ENCODE measurements at places on chromosomes 2 and 18. TPM values are rescaled to one million over a fixed set of nuclear protein-coding genes. Genes with fewer than 3 reads are reported as not detected.

GRCh38 chr18:48942554-48943261, 8.1 kb downstream of the SMAD7 start:
- DNase-seq, result peak; percentile 97

DNA sequence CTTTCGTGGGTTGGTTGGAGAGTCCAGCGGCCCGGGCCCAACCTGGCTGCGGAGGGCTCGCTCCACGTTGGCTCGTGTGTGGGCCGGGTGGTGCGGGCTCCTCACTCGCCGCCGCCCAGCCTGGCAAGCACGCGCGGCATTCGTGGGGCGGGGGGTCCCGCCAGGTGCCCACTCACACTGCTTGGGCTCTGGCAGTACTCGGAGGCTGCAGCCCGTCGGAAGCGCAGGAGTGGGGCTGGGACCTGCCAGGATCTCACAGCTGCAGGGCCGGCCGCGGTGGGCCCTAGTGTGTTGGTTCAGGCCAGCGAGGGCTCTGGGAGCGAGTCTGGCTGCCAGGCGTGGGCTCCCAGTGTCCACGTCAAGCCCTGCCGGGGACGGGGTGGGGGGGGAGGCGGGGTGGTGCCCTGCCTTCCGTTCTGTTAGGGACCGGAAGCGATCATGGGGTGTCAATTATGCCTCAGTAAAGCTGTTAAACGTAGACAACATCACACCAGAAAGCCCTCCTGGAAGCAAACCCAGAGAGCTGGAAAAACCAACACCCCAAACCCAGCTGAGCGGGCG, 1.0 kb upstream of the HS6ST1 start:
- no peak for DNase-seq

DNA sequence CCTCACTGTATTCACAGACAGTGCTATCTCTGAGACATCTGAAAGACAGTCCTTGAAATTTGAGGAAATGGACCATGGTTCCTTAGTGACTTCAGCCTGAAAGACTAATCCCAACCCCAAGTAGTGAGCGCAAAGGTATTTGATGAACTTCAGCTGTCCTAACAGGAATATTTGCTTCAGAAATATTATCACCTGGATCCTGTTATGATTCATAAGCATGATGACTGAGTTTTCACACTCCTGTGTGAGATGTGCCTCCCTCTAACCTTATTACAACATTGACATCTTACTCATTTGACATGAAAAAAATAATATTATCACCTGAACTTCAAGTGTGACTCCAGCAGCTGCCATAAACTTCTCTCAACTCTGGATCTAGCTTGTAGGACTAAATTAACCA, 11.6 kb upstream of the MRPL19 start:
- DNase-seq, result no peak

DNA sequence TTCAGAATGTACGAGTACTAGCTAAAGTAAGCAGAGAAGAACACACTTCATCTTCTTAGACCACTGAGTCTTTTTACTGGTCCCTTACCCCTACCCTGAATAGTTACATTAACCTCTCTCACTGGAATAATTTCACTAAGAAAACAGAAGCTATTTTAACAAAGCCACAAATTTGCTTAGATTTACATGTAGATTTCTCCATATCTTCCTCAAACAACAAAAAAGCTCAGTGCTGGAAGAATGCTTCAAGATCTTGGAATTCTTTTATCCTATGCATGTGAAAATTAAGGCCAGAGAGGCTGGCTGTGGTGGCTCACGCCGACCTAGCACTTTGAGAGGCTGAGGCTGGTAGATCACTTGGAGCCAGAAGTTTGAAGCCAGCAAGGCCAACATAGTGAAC, 35.2 kb downstream of the MOGAT1 start:
- DNase-seq, result no peak

DNA sequence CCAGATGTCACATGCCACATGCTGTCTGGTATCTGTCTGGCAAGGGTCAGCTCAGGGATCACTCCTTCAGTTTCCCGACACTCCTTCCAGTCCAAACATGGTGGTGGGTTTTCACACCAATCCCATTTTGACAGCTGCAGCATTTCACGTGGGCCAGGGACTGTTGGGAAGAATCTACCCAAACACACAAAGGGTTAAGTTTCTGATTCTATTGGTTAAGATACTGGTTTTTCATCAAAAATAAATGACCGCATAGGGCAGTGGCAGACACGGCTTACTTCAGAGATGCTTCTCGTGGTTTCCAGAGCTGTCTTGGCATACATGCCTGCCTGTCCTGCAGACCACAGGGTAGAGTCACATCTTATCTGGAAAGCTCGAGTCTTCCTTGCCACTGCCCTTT, 79.7 kb downstream of the PSMG2 start:
- no peak for DNase-seq

DNA sequence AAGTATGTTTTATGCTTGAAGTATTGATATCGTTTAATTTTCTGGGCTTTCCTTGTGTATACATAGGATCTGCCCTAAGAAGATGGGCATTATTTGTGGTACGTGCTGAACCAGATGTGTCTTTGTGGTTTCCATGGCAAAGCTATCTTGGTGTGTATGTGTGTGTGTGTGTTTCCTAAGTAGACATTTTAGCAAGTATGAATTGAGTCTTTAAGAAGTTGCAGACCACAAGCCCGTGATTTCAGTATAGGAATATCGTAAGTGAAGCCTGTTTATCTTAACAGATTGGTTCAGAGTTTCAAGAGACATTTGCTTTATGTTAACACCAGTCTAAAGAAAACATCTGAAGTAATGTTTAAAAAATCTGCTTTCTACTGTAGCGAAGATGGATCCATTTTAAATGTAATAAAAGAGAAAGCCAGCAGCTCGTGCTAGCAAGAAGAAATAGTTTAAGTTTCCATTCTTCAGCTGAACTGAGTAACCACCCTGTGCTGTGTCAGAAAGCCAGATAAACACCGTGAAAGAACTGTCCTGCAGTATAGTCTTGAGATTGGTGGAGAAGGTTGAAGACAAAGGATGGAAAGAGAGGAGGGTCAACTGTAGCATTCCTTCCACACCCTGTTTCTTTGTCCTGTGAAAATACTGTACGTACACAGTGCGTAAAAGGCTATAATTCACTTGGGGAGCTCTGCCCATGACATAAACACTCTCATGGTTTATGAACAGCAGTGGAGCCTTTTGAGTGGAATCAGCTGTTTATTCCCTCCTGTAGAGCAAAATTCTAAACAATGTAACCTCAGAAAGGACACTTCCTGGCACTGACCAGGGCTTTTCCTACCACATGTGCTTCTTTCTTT, 91.9 kb upstream of the FOSL2 start:
- peak; percentile 89 for DNase-seq

- no peak for DNase-seq
Observed at GRCh38 chr2:166468124-166469024, 25.7 kb downstream of the SCN7A start.

The RESP18 gene
- total RNA-seq, result not detected

The SLC38A11 gene
- total RNA-seq, result not detected

The PSD4 gene
- total RNA-seq, result 3.2 TPM

The OBSL1 gene
- total RNA-seq, result 53.1 TPM

The COL6A3 gene
- 160 TPM for total RNA-seq

Data from SJSA1 (cell line).